CD8-positive, alpha-beta memory T cell (primary cell): ENCODE measurements at places on chromosomes 3 and 15. TPM values are rescaled to one million over a fixed set of nuclear protein-coding genes. Genes with fewer than 3 reads are reported as not detected.

Gene LRRIQ4
- total RNA-seq, result 0.20 TPM

Gene EXD1
- total RNA-seq, result not detected

Gene SV2B
- 0.02 TPM for total RNA-seq

DNA sequence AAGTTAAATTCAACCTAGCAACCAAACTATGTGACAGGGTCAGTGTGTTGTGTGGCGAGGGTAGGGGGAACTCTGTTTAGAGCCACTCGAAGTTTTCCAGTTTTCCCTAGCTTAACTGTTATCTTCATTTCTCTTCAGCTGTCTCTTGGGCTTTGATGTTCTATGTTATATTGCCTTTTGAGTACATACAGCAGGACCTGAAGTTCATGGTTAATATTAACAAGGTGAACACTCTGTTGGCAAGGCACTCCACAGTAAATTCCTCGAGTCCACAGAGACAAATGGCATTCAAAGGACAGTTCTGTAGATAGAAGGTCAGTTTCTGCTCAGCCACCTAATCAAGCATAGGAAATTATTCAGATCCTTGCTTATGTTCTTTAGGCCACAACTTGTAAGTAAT is 147.9 kb upstream of the DPH6 start:
- no peak overlapping the region for H3K27ac ChIP-seq
- no peaks in the 10 kb centered on the region for H3K4me1 ChIP-seq
- H3K4me3 ChIP-seq, result no peak overlapping the region
- no peaks in the 10 kb centered on the region for H3K36me3 ChIP-seq

DNA sequence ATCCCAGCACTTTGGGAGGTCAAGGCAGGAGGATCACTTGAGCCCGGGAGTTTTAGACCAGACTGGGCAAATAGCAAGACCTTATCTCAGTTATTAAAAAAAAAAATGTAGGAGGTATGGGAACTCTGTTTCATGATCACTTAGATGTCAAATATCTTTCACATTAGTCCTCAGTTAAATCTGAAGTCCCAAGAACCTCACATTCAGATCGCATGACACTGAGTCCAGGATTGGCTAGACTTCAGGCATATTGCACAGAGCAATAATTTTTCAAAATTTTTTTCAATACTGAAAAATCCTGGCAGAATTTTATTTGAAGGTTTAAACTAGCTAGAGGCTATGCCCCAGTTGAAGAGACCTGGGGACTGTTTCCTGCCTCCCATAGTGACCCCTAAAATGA is 56.3 kb upstream of the ZNF148 start:
- H3K27ac ChIP-seq, result no peak overlapping the region
- no peaks in the 10 kb centered on the region for H3K4me1 ChIP-seq
- no peak for DNase-seq
- no peak overlapping the region for H3K4me3 ChIP-seq
- no peaks in the 10 kb centered on the region for H3K27me3 ChIP-seq

DNA sequence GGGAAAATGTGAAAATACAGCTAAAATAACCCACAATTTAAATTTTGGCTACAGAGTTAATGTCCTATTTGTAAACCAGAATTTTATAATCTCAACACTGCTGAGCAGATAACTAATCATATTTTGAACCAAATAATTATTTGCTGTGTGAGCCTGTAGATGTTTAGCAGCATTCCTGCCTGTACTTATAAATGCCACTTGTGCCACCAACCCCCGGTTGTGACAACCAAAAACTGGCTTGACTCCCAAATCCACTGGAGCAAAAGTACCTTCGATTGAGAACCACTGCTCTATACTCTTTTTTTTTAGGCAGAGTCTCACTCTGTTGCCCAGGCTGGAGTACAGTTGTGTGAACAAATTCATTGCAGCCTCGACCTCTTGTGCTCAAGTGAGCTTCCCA is 78.5 kb downstream of the CNTN6 start:
- H3K36me3 ChIP-seq, result no peaks in the 10 kb centered on the region
- H3K4me1 ChIP-seq, result no peaks in the 10 kb centered on the region
- H3K4me3 ChIP-seq, result no peak overlapping the region
- DNase-seq, result no peak

DNA sequence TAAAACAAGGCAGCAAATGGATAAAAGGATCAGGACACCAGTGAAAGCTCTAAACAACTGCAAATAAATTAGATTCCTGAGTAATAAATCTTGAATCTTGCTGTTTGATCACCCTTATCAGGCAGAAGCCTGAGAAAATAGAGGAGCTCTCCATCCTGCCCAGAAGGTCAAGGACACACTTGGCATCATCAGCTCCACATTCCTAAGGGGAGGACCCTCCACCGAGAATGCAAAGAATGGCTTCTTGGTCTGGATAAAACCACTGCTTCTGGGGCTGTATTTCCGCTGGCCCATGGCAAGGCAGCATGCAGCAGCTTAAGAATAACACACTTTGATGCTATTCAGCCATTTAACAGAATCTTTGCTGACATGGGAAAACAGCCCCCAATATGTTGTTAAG is 108.9 kb upstream of the TSC22D2 start:
- no peaks in the 10 kb centered on the region for H3K36me3 ChIP-seq
- no peaks in the 10 kb centered on the region for H3K4me1 ChIP-seq
- no peak overlapping the region for H3K27ac ChIP-seq
- DNase-seq, result no peak
